ENCODE measurements at places on chromosomes 6 and 20. TPM values are rescaled to one million over a fixed set of nuclear protein-coding genes. Genes with fewer than 3 reads are reported as not detected.

SHLD1 gene
- 2.5 TPM for total RNA-seq

FRK gene
- total RNA-seq, result 0.79 TPM

RHAG gene
- total RNA-seq, result not detected

EPPIN gene
- not detected for total RNA-seq

GNMT gene
- not detected for total RNA-seq

GJA10 gene
- not detected for total RNA-seq

PNLDC1 gene
- total RNA-seq, result not detected

COL21A1 gene
- total RNA-seq, result 28.5 TPM

CBLN4 gene
- not detected for total RNA-seq

FAM83C gene
- total RNA-seq, result not detected

OPRL1 gene
- 1.4 TPM for total RNA-seq

NKAPL gene
- 1.9 TPM for total RNA-seq

SIRPB1 gene
- total RNA-seq, result not detected

CLPSL2 gene
- not detected for total RNA-seq

VSTM2L gene
- 0.53 TPM for total RNA-seq

STMND1 gene
- not detected for total RNA-seq

CLDN20 gene
- not detected for total RNA-seq

PANK2 gene
- total RNA-seq, result 52.6 TPM

HLA-DQA1 gene
- total RNA-seq, result 0.40 TPM

LGSN gene
- 0.12 TPM for total RNA-seq

TREML2 gene
- total RNA-seq, result not detected

ESR1 gene
- 3.9 TPM for total RNA-seq

PLAGL2 gene
- 0.79 TPM for total RNA-seq

CCN5 gene
- total RNA-seq, result 0.93 TPM

ADAT2 gene
- 2.9 TPM for total RNA-seq

CPNE5 gene
- total RNA-seq, result 0.40 TPM

SEL1L2 gene
- not detected for total RNA-seq

LY86 gene
- not detected for total RNA-seq

SUPT3H gene
- 7.3 TPM for total RNA-seq

DACT2 gene
- total RNA-seq, result not detected

Measured in aortic smooth muscle cell (primary cell).